Activated T-cell treated with anti-CD3 and anti-CD28 coated beads, Interleukin-2, amount 50 U/mL, for 72 hours (primary cell): ENCODE measurements at places on chromosomes 3 and 15.

DNA sequence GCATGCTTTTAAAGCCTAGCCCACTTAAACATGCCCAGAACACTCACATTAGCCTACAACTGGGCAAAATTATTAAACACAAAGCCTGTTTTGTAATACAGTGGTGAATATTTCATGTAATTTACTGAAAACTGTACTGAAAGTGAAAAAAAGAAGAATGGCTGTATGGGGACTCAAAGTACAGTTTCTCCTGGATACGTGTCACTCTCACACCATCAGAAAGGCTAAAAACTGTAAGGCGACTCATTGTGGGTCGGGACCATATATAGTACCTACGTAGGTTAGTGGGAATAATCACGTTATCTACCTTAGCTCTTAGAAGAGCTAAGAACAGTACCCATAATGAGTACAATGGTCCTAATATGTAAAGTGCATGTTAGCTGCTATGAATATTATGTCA is 80.2 kb upstream of the SPATA12 start:
- no peak for DNase-seq

DNA sequence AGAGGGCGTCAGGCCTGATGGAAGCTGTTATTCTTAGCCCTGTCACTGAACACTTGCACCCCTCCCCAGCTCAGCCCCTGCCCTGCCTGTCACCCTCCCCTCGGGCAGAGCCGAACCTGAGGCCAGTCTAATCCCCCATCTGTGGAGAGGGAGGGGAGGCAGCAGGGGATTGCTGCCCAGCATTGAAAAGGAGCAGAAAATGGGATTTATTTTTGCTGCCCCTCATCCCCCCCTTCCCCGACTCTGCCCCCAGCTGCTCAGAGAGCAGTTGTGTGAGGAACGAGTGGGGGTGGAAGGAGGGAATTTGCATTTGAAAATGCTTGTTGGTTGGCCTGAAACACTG is 71.6 kb downstream of the EPHB3 start:
- DNase-seq = no peak

GRCh38 chr15:40500568-40501330 is 30.0 kb downstream of the CHST14 start:
- no peak for DNase-seq

DNA sequence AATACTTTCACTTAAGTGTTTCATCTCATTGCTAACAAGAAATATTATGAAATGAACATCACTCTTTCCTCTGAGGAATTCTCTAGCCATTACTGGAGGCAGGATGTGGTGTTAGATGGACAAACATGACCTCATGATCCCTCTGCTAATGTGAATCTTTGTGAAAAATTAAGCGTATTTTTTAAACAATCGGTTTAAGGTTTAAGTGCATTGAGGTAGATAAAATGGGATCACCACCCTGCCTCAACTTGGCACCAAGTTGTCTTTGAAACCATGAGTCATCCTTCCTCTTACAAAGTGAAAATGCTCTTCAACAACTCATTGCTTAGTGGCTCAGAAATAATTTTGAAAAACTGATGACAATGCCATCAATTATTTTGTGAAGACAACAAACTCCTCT is 76.0 kb upstream of the DCBLD2 start:
- DNase-seq = no peak

DNA sequence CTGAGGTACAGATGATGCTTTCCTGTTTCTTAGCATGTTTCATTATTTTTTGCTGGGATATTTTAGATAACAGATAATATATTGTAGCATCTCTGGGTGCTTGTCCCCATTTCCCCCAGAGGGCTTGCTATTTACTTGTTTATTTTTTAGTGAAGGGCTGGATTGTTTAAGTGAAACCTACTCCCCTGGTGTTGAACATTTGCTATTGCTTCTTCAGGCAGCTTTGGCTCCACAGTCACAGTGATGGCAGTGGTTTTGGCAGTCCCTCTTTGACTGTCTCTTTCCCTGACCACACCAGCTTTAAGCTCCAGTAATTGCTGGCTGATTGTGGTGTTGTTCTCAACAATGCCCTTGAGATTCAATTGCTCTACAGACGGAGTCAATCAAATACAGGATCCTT is 128.9 kb downstream of the KLF13 start:
- no peak for DNase-seq

DNA sequence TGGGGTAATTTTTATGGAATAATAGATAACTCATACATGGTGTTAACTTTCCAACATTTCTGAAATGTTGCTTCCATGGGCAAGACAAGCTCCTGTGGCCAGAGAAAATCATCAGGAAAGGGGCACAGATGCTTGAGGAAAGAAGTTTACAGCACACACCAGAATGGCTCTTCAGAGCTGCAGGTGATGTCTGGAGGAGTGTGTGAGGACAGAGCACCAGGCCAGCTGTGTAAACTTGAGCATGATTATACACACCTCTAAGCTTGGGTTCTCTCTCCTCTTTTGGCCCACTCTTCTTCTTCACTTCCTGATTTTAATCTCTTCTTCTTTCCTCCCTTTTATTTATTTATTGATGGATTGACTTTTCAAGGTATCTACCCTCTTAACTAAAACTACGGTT is 676.0 kb downstream of the GRM7 start:
- DNase-seq = no peak

DNA sequence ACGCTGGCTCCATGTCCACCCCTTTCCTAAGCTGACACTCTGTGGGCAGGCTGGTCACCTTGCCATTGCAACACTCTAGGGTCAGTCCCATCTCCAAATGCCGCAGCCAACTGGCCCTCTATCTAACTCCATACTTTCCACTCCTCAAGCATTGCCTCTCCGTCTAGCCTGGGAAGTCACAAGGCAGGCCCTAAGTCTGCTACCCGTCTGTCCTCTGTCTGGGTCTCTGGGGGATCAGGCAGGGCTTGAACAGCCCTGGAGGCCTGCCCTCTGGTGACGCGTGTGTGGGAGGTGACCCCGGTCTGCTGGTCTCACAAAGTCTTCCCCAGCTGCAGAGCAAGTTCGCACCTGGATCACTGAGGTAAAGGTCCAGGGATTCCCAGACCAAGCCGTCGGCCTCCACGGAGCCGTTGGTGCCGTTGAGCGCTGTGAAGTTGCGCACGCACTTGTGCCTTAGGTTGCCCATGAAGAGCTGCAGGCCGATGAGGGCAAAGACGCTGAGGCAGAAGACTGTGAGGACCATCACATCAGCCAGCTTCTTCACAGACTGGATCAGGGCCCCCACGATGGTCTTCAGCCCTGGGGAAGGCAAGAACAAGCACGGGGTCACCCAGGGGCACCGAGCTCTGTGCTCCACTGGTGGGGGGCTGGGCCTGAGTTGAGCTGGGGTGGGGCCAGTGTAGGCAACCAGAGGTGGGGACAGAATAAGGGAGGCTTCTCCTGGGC is 39.9 kb downstream of the SCN5A start:
- no peak for DNase-seq

DNA sequence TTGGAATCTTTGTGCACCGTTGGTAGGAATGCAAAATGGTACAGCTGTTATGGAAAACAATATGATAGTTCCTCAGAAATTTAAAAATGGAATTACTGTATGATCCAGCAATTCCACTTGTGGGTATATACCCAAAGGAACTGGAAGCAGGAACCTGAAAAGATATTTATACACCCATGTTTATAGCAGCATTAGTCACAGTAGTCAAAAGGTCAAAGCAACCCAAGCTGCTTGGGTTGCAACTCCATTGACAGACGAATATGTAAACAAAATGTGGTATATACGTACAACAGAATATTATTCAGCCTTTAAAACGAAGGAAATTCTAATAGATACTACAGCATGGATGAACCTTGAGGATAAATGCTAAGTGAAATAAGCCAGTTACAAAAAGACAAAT is 35.0 kb upstream of the CAPN3 start:
- DNase-seq = no peak

DNA sequence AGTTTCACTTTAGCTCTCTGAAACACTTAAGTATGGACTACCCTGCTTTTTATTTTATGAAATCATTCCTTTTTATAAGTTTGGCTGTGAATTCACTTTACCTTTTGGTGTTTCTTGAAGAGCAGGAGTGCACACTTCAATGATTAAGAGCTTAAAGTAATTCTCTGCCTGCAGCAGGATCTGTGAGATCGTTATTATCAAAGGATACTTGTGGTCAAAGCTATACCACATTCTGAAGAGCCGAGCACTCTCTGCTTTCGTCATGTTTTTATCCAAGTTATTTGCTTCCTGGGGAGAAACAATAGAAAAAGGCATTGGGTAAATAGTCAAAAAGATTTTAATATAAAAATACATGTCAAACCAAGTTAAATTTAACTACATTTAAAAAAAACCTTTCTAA is 243.7 kb downstream of the CHST2 start:
- DNase-seq = no peak

DNA sequence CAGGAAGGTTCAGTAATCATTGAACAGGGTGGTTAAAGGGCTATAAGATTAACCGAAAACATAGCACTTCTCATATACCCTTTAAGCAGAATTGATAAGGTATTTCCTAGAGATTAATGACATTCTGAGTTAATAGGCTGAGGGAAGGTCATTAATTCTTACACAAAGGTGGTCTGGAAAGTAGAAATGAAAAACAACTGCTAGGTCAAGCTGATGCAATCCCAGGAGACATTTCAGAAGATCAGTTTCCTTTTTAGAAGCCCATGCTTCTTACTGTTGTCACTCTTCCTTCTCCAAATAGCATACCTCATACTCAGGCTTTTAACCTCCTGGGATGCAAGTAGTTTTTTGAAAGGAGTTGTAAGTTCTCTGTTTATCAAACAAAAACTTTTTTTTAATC is 8.8 kb downstream of the FILIP1L start:
- DNase-seq = no peak

DNA sequence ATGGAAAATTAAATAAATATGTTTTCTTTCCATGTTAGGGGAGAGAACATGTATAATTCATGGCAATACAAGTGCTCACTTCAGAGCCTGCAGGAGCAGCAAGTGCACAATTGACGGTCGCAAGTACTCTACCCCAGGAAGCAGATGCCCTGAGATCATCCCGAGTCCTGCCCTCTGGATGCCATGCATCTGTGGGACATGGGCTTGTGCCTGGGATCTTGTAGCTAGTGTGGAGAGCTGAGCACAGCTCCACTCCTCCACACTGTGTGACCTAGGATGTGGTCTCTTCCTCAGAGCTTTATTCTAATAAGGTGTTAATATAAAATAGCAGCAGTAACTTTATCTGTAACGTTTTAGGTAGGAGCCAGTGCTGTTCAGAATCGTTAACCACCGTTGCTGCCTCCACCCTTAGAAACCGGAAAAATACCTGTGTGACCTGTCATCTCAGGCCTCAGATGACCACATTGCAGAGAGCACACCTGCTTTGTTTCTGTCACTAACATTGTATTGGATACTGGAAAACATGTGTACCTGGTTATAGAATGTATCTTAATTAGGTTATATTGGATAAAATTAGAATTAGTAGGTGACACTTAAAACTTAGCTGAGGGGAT is 105.0 kb upstream of the GOLGA6L6 start:
- DNase-seq = no peak

DNA sequence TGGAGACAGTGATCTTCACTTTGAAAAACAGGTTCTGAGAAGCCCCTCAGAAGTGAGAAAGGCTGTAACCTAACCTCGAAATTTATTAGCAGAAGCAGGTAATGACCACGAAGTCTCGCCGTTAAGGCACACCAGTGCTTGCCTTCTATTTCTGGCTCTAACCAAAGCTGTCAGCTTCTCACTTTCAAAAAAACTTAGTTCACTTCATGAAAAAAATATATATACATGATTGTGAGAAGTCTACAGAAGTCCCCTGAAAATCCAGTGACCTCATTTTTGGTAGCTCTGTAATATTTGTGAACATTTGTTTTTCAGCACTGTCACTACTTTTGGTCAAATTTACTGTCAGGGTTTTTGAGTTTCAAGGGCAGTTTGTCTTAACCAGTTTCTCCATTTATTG is 19.1 kb upstream of the AKAP13 start:
- DNase-seq = no peak

DNA sequence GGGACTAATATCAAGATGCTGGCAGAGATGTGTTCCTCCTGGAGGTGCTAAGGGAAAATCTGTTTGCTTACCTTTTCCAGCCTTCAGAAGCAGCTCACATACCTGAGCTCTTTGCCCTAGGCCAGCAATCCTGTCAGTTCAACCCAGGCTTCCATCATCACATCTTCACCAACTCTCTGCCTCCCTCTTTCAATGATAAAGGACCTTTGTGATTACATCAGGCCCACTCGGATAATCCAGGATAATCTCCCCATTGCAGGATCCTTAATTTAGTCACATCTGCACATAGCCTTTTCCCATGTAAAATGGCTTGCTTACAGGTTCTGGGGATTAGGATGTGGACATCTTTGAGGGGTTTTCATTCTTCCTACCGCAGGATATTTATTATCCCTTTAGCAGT is 58.3 kb downstream of the NSUN3 start:
- DNase-seq = no peak

GRCh38 chr15:39474657-39475056 is 106.2 kb upstream of the THBS1 start:
- no peak for DNase-seq

DNA sequence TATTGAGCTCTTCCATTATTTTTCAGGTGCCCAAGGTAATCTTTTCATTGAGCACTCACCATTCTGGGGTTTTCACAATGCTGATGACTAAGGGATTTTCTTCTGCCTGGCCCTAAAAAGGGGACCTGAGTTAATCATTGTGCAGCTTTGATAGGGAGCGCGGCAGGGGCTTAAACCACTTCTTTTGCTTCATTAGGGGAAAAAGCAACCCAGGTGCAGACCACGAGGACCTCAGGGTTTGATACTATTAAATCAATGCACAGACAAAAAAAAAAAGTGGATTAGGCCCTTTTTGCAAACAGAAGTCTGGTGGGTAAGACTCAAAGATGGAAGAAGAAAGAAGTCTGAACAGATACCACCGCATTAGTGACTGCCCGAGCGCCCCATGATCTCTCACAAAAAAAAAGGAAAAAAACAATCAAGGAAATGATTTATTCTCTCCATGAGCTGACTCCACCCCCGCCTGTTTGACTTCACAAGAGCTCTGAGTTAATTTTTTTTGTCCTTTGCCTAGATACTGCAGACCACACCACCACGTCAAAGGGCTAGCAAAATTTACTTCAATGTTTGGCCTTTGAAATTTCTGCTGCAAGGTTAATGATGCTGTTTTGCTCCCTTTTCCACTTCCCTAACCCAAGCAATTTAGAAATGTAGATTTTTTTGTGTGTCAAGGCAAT is 78.0 kb upstream of the FEZF2 start:
- DNase-seq = no peak

DNA sequence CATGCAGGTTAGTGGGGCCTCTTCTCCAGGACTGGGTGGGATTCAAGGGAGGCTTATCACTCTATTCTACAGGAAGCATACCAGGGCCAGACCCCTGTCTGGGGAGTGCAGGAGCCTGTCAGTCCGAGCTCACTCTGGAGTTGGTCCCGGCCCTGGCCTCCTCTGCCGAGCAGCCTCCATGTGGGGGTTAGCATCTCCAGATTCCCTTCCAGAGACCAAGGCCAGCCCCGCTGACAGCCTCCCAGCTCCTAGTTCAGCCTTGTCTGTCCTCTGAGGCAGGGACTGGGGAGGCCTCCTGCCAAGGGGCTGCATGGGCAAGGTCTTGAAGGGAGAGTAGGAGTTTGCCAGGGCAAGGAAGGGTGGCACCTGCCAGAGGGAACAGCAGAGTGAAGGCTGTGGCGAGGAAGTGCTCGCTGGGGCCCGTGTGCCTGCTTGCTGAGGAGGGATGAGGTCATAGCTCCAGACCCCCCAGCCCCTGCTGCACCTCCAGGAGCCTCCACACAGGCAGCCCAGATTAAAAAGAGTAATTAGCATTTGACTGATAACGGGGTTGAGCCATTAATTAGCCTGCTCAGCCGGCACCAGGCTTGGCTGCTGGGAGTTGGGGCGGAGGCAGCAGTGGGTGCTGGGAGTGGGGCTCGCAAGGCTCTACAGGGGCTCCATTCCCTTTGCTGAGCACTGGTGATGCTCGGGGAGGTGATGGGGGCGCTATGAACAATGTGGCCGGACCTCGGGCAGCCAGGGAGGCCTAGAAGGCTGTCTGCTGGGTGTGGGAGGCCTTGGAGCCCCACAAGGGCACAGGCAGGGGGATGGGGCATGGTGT is 54.3 kb downstream of the DNAJB8 start:
- no peak for DNase-seq
